ENCODE measurements at places on chromosomes 6 and 20. TPM values are rescaled to one million over a fixed set of nuclear protein-coding genes. Genes with fewer than 3 reads are reported as not detected.

Gene MROH8
- polyA plus RNA-seq = 4.4 TPM

Gene ADAM33
- polyA plus RNA-seq = 4.1 TPM

Gene BPIFB1
- not detected for polyA plus RNA-seq

Gene CFAP206
- polyA plus RNA-seq = 2.6 TPM

Gene RIPOR3
- polyA plus RNA-seq = 10.5 TPM

Gene IRF4
- polyA plus RNA-seq = not detected

Gene DOP1A
- polyA plus RNA-seq = 5.1 TPM

Gene SLPI
- 105 TPM for polyA plus RNA-seq

Gene MEI4
- 2.3 TPM for polyA plus RNA-seq

Gene HLA-DQB2
- polyA plus RNA-seq = 1.7 TPM

Gene STMND1
- polyA plus RNA-seq = not detected

Gene WFDC2
- polyA plus RNA-seq = 1,908 TPM

Gene MRPS18A
- polyA plus RNA-seq = 103 TPM

Gene FOXF2
- polyA plus RNA-seq = not detected

Gene CRIP3
- 14.3 TPM for polyA plus RNA-seq

Gene XKR7
- polyA plus RNA-seq = not detected

Gene SNAP25
- polyA plus RNA-seq = 1.4 TPM

Gene LY6G6D
- not detected for polyA plus RNA-seq

Gene TLDC2
- 8.5 TPM for polyA plus RNA-seq

Gene KCNK5
- polyA plus RNA-seq = 48.4 TPM

Gene PCED1A
- 43.6 TPM for polyA plus RNA-seq

Gene RSPO3
- 1.2 TPM for polyA plus RNA-seq

Gene UBD
- 16.9 TPM for polyA plus RNA-seq

Gene PPP1R3G
- 0.49 TPM for polyA plus RNA-seq

Gene LPIN3
- polyA plus RNA-seq = 29.4 TPM

Gene GMPR
- 54.5 TPM for polyA plus RNA-seq

Gene SLC26A8
- not detected for polyA plus RNA-seq

Gene BAG2
- polyA plus RNA-seq = 2.7 TPM

Gene TBXT
- polyA plus RNA-seq = not detected

Gene RNF182
- 0.90 TPM for polyA plus RNA-seq

Gene HLA-C
- polyA plus RNA-seq = 433 TPM

Gene CST2
- not detected for polyA plus RNA-seq

Gene MMP24
- 10.7 TPM for polyA plus RNA-seq

Gene PLG
- 211 TPM for polyA plus RNA-seq

Gene TMEM217
- 0.67 TPM for polyA plus RNA-seq

Gene FAM209B
- not detected for polyA plus RNA-seq

Gene NINL
- 23.4 TPM for polyA plus RNA-seq

Gene TMEM74B
- polyA plus RNA-seq = 1.6 TPM

Gene HLA-DRB5
- polyA plus RNA-seq = 59.9 TPM

Gene DYNLRB1
- polyA plus RNA-seq = 676 TPM

Gene SYNDIG1
- polyA plus RNA-seq = 8.2 TPM

Gene HEY2
- polyA plus RNA-seq = 4.2 TPM

Gene LY6G6C
- not detected for polyA plus RNA-seq

Gene VPS52
- 35.8 TPM for polyA plus RNA-seq

Gene CCN2
- 248 TPM for polyA plus RNA-seq

All from kidney (tissue), 22 donors.